ENCODE measurements at places on chromosomes 13 and 19. TPM values are rescaled to one million over a fixed set of nuclear protein-coding genes. Genes with fewer than 3 reads are reported as not detected.
A peak's percentile ranks its signal among the peaks of the same experiment; 100 is the strongest.

The ZNF132 gene
- total RNA-seq = 8.8 TPM

The MBD3L3 gene
- not detected for total RNA-seq

The GPR4 gene
- not detected for total RNA-seq

The FBXO27 gene
- 4.7 TPM for total RNA-seq

DNA sequence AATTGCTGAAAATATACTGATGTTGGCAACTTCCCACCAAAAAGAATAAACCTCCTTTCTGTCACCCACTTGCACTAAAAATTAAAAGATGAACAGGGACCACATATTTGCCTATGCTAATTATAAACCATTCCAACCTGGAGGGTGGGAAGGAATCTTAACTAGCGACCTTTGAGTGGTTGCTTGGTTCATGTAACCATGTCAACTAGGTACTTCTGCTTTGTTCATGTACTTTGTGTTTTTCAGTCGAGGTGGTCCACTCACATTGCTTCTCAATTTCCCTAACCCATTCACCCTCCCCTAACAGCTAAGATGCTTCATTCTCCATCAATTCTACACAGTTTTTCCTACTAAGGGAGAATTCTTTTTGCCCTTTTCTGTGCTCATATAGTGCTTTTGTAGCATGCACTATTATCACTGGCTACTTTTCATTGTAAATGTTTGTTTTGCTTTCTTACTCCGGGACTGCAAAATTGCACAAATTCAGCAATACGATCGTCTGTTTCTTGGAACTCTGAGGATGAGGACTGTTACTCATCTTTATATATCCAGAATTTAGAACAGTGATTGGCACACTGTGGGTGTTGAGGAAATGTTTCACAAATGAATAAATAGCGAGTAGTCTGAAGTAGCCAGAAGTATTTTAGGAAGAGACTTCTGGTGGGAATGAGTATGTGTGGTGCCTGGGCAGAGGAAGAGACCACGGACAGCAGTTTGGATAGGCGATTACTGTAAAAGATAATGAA is 187.5 kb downstream of the GPC6 start:
- DNase-seq = no peak

DNA sequence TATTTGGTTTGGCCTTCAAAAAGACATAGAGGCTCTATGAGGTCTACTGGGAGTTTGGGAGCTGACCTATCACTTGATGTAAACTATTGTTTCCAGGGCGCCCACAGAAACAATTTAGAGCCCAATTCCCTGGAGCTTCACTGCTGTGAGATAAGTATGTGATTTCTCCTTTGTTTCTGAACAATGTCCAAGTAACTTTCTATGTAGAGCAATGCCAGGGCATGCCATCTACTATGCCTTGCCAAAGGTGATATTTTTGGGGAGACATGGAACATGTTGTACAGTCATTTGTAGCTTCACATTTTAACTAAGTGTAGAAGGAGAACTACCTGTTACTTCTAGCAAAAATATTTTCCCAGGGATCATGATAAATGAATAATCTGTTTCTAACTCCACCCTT is 872.6 kb downstream of the GPC5 start:
- DNase-seq = no peak

- no peak for DNase-seq
Measured at GRCh38 chr13:94662274-94662945, 49.9 kb downstream of the SOX21 start.

- DNase-seq = peak; percentile 96
Measured at GRCh38 chr19:51016798-51017683, 2.5 kb downstream of the KLK10 start.

- DNase-seq = no peak
Measured at GRCh38 chr13:68056816-68057710, 826.9 kb upstream of the PCDH9 start.

- peak; percentile 84 for DNase-seq
Measured at GRCh38 chr19:8335343-8336071, 7.6 kb downstream of the KANK3 start.
